Bronchial epithelial cell (primary cell): ENCODE measurements at places on chromosomes 4 and X.
A peak's percentile ranks its signal among the peaks of the same experiment; 100 is the strongest.

DNA sequence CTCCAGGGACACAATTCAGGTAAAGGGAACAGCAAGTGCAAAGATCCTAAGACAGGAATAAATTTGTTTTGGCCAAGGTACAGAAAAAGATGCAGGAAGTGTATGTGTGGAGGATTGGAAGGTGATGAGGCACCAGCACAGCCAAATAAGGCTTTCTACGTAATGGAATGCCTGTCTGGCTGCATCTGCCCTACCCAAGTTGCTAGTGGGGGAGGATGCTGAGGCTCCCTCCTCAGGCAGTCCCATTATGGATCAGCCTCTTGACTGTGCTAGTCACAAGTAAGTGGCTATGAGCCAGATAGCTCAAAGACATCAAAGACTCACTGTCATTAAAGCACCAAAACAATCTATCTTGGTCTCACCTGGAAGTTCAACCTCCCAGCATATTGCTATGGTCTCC lies 300.9 kb upstream of the FAT4 start:
- peak; percentile 45 for DNase-seq

GRCh38 chr4:40462326-40462725 lies 127.2 kb downstream of the CHRNA9 start:
- no peak for DNase-seq

DNA sequence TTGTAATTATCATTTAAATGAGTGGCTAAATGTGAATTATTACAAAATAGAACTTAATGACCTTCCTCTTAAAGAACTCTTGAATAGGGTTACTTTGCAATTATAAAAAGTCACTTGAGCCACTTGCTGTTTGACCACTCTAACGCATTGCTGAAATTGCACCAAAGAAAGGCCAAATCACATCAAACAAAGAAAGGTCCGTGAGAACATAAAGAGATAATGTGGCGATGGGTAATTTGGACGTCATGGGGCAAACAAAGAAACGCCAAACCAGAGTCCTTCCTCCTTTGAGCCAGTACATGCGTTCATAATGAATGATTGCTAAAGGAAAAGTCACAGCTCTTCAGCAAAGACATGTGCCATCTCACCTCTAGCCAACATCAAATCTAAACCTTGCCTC lies 229.8 kb upstream of the STS start:
- DNase-seq, result no peak

DNA sequence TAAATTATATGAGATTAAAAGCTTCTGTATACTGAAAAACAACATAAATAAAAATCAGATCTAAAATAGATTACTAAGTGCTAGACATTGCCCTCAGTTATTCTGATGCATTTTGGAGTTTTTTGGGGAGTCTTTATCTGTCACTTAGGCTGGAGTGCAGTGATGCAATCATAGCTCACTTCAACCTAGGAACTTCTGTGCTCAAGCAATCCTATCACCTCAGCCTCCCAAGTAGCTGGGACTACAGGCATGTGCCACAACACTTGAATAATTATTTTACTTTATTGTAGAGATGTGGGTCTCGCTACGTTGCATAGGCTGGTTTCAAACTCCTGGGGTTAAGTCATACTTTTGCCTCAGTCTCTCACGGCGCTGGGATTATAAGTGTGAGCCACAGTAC lies 31.7 kb downstream of the HSD17B11 start:
- no peak for DNase-seq

DNA sequence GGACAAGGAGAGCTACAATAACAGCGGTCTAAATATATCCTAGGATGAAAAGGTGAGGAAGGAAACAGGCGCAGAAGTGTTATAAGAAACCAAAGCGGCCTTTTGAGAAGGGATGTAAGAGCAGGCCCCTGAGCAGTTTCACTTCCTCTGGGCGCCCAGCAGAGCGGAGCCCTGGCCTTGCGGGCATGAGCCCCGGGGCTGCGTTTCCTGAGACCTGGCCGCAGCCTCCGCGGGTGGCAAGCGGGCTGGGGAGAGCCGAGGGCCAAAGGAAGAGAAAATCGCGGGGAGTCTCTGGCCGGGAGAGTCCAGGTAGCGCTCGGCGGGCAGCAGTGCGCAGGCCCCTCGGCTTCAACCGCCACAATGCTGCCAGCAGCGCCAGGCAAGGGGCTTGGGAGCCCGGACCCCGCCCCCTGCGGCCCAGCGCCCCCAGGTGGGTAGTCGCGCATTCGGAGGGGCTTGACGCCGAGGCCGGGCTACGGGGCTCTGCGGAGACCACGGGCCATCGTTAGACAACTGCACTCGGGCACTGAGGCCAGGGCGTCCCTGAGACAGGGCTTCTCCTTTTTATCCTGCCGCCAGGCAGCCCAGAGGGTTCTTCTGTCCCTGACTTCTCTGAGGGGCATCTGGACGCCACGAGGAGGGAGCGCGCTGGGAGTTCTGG lies at the start of gene BANK1:
Gene BANK1, plus strand, starts transcription at position 210 of the 661 bp plus-strand sequence. Its CDS starts 151 bp downstream, at position 361.
- DNase-seq, result peak; percentile 8

DNA sequence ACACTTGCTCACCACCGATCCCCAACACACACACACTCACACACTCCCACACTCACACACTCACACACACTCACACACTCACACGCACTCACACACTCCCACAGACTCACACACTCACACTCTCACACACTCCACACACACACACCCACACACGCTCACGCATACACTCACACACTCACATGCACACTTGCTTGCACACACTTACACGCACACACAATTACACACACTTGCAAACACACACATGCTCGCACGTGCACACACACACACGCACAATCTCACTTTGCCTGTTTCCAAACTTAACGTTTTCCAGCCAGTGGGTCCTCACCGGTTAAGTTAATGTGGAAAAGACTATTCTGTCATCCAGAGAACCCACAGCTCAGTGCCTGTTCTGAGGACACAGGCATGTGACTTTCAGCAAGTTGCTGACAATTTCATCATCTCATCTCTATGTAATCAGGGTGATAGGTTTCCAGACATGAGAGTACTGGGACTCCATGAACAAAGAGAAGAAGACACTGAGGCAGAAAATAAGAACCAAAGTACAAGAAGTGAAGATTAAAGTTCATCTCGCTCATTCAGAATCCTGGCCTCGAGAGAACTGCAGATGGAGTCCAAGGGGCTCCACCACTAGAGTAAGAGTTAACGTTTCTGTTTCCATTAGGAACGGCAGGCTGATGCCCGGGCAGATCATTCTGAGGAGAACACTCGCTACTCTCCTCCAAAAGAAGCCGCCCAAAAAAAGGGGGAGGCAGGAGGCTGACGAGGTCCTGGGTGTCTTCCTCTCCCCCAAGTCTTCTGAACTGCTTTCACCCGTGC lies 153.2 kb upstream of the FRG1 start:
- no peak for DNase-seq

- DNase-seq, result peak; percentile 1
These were observed 147.5 kb downstream of the INPP4B start for GRCh38 chr4:142698552-142698951.

- DNase-seq, result no peak
These were observed 358.2 kb upstream of the CLNK start for GRCh38 chr4:11042760-11043159.

- DNase-seq, result peak; percentile 25
These were observed 2.4 kb downstream of the NKX3-2 start for GRCh38 chr4:13541720-13542576.
